ENCODE measurements at places on chromosomes 6 and 20. TPM values are rescaled to one million over a fixed set of nuclear protein-coding genes. Genes with fewer than 3 reads are reported as not detected.

DNA sequence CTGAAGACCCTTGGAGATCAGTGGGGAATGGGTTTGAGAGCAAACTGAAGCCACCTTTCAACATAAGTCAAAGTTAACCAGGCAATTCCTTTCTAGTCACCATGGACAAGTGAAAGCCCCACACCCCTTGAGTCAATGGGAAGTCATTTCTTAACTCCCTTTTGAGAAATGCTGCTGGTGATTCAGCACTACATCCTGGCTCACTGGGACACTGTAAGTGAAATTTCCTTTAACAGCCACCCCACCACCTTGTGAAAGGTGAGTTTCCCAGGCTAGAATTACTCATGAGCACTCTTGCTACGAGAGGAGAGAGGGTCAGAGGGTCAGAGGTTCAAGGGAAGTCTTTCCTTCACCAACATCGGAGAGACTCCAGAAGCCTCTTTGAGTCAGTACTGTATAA lies 93.3 kb upstream of the MARCKS start:
- H3K27ac ChIP-seq: peak overlapping the region; percentile 82

DNA sequence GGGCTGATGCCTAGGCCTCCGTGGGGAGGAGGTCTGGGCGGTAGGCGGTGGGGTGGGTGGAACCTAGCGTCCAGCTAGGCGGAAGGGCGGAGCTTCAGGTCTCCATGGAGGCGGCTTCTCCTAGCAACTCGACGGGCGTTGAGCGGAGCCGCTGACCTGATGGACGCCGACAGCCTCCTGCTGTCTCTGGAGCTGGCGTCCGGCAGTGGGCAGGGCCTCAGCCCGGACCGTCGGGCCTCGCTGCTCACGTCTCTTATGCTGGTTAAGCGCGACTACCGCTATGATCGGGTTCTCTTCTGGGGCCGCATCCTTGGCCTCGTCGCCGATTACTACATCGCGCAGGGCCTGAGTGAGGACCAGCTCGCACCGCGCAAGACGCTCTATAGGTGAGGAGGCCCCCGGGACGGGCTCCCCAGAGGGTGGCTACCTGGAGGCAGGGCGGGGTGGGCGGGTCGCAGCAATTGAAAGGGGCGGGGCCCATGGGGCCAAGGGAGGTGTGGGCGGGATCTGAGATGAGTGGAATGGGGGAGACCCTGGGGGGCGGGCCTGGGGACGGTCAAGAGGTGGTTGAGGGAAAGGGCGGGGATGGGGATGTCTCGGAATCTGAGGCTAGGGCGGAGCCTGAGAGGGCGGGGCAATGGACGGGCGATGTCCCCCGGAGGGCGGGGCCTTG lies at the start of gene RSPH9:
TSS of gene RSPH9 (plus strand) at position 97 of the 673 bp plus-strand sequence. CDS start at position 160, 63 bp downstream.
- H3K4me1 ChIP-seq: peaks cover 15% of the 10 kb centered on the region
- peak within 1 kb of the TSS; percentile 76 for H3K4me3 ChIP-seq
- H3K27ac ChIP-seq: peak within 1 kb of the TSS; percentile 99
- peaks cover 3% of the 10 kb centered on the region for H3K27me3 ChIP-seq
- peaks cover 14% of the 10 kb centered on the region for H3K36me3 ChIP-seq
- DNase-seq: peak; percentile 99

DNA sequence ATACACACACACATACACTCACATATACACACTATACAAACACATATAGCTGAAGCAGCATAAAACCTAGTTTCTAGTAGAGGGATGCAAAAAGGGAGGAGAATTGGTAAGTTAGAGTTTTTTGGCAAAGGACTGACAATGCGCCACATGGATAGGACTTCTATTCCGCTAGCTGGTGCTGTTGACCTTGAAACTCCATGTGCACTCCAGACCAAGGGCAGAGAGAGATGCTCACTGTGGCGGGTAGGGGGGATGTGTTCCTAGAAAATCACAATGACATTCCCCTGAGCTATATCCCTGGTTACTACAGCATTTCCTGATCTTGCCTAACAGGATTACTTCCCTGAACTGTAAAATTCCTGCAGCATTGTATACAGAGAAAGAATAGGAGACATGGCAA lies 19.2 kb downstream of the MICA start:
- H3K36me3 ChIP-seq: peaks cover 5% of the 10 kb centered on the region
- DNase-seq: no peak
- no peak overlapping the region for H3K27ac ChIP-seq
- H3K27me3 ChIP-seq: no peaks in the 10 kb centered on the region
- no peaks in the 10 kb centered on the region for H3K4me1 ChIP-seq

DNA sequence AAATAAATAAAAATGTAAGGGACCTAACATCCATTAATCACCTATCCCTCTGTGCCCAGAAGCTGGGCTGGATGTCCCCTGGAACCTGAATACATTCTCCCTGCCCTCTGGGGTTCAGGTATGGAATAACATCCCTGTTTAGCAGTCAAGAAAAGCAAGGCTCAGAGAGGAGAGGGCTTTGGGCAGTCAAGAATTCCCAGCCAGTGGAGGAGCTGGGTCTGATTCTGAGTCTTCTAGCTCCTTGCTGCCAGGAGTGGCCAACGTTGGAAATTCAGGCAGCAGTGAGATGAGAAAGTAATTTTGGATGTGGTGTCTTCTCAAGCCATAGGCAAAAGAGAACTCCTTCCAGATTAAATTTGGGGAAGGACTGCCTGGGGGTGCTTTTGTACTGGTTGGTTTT lies 42.6 kb upstream of the ZNFX1 start:
- H3K27me3 ChIP-seq: peaks cover 54% of the 10 kb centered on the region
- peaks cover 25% of the 10 kb centered on the region for H3K4me1 ChIP-seq
- peak; percentile 57 for DNase-seq
- H3K27ac ChIP-seq: no peak overlapping the region

The HEY2 gene
- total RNA-seq: 10.6 TPM

DNA sequence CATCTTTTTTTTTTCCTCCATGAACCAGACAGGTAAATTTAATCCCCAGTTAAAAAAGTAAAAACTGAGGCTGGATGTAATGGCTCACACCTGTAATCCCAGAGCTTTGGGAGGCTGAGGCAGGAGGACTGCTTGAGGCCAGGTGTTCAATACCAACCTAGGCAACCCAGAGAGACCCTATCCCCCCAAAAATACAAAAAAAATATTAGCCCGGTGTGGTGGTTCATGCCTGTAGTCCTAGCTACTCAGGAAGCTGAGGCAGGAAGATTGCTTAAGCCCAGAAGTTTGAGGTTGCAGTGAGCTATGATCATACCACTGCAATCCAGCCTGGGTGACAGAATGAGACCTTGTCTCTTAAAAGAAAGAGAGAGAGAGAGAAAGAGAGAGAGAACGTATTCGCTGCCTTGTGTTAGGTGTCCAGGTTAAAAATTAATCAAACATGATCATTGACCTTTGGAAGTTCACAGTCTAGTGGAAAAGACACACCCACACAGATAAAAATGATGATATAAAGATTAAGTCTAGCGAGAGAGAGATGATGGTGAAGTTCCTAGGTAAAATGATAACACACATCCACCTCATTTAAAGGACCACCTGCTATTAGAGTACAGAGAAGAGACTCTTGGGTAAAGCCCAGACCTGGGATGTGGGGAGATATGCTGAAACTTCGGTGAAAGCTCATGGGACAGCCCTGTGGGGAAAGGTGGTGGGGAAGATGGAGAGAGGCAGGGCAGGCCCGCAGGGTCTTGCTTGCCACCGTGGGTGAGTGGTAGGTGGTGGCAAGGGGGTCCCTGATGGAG lies 4.8 kb upstream of the NHSL1 start:
- no peak overlapping the region for H3K4me3 ChIP-seq
- no peaks in the 10 kb centered on the region for H3K27me3 ChIP-seq
- no peaks in the 10 kb centered on the region for H3K36me3 ChIP-seq
- H3K27ac ChIP-seq: peak overlapping the region; percentile 12
- peaks cover 59% of the 10 kb centered on the region for H3K4me1 ChIP-seq

DNA sequence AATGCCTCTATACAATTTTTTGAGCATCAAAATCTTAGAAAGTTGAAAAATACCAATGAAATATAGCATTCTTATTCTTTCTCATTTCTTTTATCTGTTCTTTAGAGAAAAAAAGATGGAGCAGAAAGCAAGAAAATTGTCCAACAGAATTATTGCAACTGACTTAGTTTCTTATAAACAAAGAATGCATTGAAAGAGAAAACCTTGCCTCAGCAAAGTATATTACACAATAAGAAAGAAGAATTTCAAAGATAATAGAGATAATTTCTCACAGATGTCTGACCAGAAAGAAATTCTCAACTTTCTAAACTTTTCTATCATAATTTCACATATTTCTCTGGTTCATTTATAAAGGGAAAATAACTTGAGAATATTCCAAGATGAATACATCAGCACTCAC lies 47.0 kb upstream of the PRND start:
- peaks cover 25% of the 10 kb centered on the region for H3K4me1 ChIP-seq
- no peak overlapping the region for H3K27ac ChIP-seq
- no peaks in the 10 kb centered on the region for H3K27me3 ChIP-seq
- no peak overlapping the region for H3K4me3 ChIP-seq

DNA sequence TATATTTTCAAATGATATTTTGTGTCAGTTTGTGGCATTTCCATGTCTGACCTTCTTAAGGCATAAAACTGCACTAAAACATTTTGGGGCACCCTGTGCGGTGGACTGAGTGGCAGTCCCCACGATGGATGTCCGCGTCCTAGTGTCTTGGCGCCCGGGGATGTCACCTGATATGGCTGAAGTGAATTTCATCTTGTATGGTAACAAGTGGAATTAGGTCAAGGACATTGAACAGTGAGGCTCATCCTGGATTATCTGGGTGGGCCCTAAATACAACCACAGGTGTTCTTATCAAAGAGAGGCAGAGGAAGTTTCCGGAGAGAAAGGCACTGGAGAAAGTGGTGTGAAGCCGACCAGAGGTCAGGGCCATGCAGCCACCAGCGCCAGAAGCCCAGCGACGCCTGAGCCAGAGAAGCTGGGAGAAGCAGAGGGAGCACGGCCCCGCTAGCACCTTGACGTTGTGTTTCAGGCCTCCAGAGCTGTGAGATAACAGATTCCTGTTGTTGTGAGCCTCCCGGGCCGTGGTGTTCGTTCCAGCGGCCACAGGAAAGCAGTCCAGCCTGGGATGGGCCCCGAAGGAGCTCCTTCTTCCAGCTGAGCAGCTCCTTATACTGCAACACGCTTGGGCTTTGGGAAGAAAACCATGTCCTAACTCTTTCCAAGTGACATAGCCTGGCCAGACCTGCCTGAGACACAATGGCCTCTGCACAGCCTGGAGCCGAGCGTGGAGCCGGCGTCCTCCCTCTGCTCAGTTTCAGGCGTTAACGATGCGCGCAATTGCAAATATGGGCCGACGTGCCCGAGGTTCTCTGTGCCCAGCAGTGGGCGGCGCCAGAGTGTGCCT lies 22.5 kb downstream of the THBS2 start:
- H3K4me3 ChIP-seq: no peak overlapping the region
- DNase-seq: no peak
- peaks cover 66% of the 10 kb centered on the region for H3K36me3 ChIP-seq
- no peak overlapping the region for H3K27ac ChIP-seq
- H3K27me3 ChIP-seq: no peaks in the 10 kb centered on the region

DNA sequence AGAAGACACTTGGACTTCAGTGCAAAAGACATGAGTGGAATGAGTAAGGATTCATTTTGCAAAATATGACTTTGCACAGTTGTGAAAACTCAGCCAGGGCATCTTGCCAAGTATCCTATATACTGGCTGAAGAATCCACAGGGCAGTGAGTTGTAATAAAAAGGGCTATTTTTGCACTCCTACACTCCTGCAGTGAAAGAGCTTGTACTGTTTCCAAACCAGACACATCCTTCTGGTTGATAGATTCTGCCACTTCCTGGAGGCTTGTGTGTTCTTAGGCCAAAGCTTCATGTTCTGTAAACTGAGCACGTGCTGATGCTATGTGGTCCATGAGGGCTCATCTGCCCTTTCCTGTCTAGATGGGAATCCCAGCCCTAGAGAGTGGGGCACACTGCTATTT lies 34.9 kb downstream of the GMPR start:
- no peak for DNase-seq
- H3K4me3 ChIP-seq: no peak overlapping the region
- H3K36me3 ChIP-seq: no peaks in the 10 kb centered on the region
- no peak overlapping the region for H3K27ac ChIP-seq

The PRICKLE4 gene
- total RNA-seq: 1.5 TPM

DNA sequence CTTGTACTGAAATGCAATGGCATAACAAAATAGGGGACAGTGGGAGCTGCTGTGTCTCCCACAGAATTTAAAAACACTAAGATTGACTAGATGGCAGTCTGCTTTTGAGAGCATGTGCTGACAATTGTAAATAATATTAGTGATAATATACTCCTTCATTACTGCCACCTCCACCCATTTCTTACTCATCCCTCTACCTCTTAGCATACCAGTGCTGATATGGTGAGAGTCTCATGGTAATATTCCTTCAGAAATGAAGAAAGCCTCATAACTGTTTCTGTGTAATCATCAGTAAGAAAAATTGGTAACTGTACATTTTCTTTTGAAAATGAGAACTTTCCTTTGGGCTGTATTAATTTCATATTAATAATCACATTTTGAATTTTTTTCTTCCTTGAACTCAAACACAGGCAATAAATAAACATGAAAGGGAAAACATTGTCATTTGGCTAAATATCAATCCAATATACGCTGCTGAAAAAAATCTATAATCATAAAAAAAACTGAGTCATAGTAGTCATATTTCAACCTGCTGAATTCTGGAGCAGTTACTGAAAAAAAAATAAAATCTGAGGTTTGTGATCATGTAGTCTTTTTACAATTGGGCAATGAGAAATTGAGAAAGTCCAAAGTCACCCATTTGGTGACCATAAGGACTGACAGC lies 34.6 kb downstream of the FAM83B start:
- H3K27ac ChIP-seq: no peak overlapping the region
- no peak overlapping the region for H3K4me3 ChIP-seq
- H3K27me3 ChIP-seq: no peaks in the 10 kb centered on the region
- peaks cover 6% of the 10 kb centered on the region for H3K36me3 ChIP-seq
- peaks cover 5% of the 10 kb centered on the region for H3K4me1 ChIP-seq

DNA sequence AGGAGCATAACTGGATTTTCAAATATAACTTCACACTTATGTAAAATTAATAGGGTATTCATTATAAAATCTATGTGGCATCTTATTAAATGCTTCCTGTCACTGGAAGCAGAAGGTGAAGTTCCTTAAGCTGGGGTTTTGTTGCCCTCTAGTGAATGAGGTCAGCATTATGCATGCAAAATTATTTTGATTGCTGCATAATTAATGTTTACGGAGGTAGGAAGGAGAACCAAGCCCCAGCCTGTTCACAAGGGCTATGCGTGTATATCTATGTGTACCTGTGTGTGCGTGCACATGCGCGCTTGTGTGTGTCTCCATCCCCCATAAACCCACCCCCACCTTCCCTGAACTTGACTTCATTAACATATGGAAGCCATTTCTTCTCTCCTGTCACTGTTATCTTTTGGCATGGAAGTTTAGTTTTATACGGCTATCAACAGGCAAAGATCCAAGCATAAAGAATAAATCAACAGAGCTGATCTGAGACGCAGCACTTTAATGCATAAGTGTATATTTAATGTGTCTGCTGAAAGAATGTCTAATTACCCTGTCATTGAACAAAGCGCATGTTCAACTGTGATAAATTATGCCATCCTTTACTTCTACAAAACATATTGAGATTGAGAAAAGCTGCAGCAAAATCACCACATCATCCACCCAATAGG lies 90.2 kb upstream of the CDH4 start:
- H3K4me3 ChIP-seq: no peak overlapping the region
- H3K27me3 ChIP-seq: peaks cover 80% of the 10 kb centered on the region
- no peaks in the 10 kb centered on the region for H3K36me3 ChIP-seq

The HDGFL1 gene
- total RNA-seq: not detected

The CFAP61 gene
- 0.18 TPM for total RNA-seq

The AK9 gene
- 3.7 TPM for total RNA-seq

The PLAGL1 gene
- 1.6 TPM for total RNA-seq

The SLC26A8 gene
- total RNA-seq: 0.80 TPM

The CLVS2 gene
- 0.46 TPM for total RNA-seq
